T follicular helper cell (primary cell): ENCODE measurements at places on chromosomes 16 and 17.

- DNase-seq, result no peak
Measured at GRCh38 chr16:23410176-23410575, 42.8 kb downstream of the COG7 start.

DNA sequence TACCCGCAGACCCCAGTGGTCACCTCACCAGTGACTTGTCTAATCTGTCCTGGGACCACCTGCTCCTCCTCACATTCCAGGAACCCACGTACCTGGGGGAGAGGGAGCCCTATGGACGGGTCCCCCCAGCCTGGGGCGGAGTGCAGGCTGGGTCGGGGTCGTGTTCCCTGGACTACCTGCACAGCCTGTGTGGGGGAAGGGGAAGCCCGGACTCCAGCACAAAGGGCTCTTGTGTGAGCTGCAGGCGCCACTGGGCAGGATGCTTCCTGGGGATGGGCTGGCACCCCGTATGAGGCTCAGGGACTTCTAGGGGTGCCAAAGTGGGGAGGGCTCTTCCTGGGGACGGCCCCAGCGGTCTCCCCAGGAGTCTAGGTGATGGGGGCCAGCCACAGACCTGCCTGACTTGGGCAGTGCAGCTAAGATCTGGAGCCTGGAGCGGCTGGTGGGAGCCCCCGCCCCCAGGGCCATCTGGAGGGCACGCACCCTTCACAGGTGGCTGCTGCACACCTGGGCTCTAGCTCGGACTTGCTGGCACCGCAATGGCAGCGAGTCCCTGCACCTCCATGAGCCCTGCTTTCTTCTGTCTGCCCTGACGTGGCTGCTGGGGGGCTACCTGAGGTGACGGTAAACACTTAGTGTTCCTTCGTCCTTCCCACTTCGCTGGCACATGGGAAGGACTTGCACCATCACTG, 7.5 kb downstream of the VASN start:
- no peak for DNase-seq

GRCh38 chr17:55702150-55702549, 20.5 kb downstream of the TMEM100 start:
- no peak for DNase-seq

- peak; percentile 3 for DNase-seq
Measured at GRCh38 chr17:66727634-66728570, 107.0 kb upstream of the CACNG5 start.

GRCh38 chr17:49388692-49389513, 25.8 kb downstream of the PHB1 start:
- DNase-seq, result no peak

- no peak for DNase-seq
Measured at GRCh38 chr17:81735264-81736102, 23.4 kb downstream of the SLC25A10 start.

- DNase-seq, result no peak
Measured at GRCh38 chr17:3828151-3828851, 17.7 kb downstream of the NCBP3 start.

GRCh38 chr17:82935966-82936767, 96.3 kb upstream of the ZNF750 start:
- no peak for DNase-seq

DNA sequence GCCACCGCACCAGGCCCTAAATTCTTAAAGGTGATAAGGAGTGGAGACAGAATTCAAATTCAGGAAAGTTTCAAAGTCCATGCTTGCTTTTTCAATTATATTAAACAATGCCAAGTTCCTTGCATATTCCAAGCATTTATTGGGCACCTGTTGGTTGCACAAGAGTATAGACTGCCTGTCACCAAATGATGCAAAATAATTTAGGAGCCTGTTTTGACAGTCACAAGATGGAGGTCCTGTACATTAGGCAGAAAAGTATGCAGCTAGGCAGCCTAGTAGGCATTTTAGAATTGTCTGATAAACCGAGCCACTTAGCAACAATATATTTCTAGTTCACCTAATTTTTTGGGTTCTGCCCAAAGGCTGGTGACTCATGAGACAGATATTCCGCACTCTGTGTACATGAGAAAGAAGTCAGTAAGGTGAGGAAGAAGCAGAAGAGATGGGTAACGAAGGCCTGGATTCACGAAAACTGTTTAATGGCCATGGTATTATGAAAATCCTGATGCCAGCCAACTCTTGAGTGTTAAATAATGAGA, 7.3 kb downstream of the ACACA start:
- no peak for DNase-seq

DNA sequence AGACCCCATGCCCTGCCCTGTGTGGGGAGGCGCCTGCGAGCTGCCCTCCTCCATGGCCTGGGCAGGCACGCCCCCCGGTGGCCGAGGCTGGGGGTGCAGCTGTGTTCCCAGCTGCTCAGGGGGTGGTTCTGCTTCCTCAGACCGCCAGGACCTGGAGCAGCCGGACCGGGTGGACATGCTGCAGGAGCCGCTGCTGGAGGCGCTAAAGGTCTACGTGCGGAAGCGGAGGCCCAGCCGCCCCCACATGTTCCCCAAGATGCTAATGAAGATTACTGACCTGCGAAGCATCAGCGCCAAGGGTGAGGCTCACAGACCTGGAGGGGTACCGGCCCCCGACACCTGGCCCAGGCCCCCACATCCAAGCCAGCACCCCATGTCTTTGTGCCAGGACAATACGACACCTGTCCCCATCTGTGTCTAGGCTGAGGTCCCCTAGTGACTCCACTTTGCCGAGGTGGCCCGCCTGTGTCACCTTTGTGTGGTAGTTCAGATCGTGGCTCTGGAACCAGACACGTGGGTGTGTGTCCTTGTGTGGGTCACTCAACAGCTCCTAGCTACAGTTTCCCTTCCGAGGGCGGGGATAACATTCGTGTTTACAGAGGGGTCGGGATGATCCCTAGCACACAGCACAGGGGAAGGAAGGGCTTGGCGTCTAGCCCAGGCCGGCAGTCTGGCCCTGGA, 9.3 kb downstream of the GJD3 start:
- DNase-seq, result peak; percentile 69

GRCh38 chr17:48970865-48971687, 2.7 kb upstream of the GIP start:
- no peak for DNase-seq

GRCh38 chr17:75124041-75124818, 7.3 kb downstream of the NT5C start:
- no peak for DNase-seq

- no peak for DNase-seq
Measured at GRCh38 chr17:69512946-69513345, 98.4 kb downstream of the MAP2K6 start.

DNA sequence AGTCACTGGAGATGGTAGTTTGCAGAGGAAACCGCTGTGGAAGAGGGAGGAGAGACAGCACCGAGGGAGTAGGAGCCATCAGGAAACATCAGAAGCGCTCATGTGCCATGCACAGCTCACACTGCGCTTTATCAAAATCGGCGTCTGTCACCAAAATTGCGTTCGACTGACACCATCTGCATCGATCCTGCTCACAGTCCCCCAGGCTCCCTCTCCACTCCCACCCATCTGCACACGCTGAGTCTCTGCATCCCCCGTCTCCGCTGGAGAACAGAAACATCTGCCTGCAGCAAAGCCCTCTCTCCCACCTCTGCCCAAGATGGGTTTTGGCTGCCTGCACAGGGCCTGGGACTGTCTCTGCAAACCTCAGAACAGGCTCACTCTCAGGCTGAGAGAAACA, 187.5 kb upstream of the RPL38 start:
- no peak for DNase-seq

- no peak for DNase-seq
Measured at GRCh38 chr16:72187551-72187950, 15.6 kb upstream of the PMFBP1 start.

DNA sequence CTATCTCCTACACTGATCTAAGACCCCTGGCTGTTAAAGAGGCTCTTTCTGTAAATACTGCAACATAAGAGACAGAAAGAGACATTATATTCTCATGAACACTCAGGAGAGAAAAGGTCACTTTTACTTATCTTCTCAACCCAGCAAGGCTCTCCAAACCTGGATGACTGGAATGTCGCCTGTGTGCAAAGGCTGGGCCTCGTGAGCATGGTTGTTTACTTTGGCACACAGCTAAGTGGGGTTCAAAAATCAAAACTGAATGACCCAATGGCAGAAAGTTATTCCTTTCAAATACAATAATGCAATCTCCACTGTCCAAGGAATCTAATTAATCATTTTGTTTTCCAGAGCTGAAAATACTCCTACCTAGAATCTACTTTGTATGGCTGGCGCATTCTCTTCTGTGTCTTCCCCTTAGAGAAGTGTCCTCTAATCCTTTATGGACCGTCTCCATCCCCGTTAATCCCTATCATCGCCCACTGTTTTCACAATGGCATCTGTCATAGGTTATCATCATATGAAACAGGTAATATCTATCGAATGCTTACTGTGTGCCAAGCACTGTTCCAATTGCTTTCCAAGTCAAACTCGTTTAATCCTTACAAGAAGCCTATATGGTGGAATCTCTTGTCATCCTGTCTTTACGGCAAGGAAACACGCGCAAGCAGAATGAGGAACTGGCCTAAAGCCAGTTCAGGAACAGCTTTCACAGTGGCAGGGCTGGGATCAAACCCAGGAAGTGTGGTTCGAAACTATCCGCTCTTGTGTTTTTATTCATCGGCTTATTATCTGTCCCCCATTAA, 1.3 kb downstream of the SLX4 start:
- no peak for DNase-seq

DNA sequence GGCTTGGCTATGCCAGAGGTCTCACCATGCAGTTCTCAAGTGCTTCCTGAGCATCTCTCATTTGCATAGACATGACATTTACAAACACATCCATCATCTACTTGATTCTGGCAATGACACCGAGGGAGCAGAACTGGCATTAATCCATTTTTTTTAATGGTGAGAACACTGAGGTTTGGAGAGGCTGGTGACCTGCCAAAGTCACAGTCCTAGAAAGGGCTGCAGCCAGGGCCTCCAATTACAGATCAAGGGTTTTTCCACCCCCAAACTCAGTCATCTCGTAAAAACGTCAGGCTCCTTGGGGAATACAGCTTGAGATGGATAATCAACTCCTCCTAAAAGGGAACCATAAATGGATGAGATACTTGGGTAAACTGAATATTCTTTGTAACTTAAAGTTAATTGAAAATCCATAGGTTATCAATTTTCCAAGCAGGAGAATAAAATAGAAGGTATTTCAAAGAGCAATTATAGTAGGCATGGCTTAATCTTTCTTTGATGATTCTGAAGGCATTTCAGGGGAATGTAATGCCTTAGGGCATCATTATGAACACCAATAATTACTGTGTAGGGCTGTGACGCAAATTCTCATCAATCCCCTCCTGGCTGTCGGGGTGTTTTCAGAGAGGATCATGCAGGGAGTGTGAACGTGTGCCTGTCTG, 9.4 kb upstream of the MEOX1 start:
- DNase-seq, result no peak

- DNase-seq, result no peak
Measured at GRCh38 chr16:30758988-30759491, 2.8 kb downstream of the CFAP119 start.

- DNase-seq, result no peak
Measured at GRCh38 chr16:65413861-65414260, 292.0 kb upstream of the CDH11 start.

GRCh38 chr17:9018726-9019125, 2.6 kb upstream of the NTN1 start:
- no peak for DNase-seq

GRCh38 chr17:49223517-49224197, 6.9 kb downstream of the PHOSPHO1 start:
- DNase-seq, result peak; percentile 39

- DNase-seq, result no peak
Measured at GRCh38 chr16:11057711-11058345, 113.5 kb downstream of the CLEC16A start.

- no peak for DNase-seq
Measured at GRCh38 chr16:68993456-68993855, 112.0 kb upstream of the HAS3 start.

DNA sequence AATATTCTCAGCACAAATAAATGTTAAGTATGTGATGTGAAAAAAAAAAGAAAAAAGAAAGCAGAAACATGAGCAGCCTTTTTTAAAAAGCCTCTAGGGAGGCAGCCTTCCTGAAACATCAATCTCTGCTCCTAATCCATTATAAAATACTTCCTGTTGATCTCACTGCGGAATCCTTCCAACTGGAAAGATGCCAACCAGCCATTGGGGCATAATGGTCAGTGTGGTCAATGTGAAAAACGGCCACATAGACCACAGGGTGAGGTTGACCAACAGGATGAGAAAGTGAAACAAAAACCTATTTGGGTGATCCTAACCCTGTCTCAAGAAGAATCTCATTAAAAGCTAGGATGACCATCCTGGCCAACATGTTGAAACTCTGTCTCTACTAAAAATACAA, 26.1 kb upstream of the ABCA8 start:
- DNase-seq, result no peak

- DNase-seq, result no peak
Measured at GRCh38 chr17:57444682-57445450, 188.5 kb downstream of the MSI2 start.

- no peak for DNase-seq
Measured at GRCh38 chr17:78971756-78972506, 7.8 kb downstream of the LGALS3BP start.

DNA sequence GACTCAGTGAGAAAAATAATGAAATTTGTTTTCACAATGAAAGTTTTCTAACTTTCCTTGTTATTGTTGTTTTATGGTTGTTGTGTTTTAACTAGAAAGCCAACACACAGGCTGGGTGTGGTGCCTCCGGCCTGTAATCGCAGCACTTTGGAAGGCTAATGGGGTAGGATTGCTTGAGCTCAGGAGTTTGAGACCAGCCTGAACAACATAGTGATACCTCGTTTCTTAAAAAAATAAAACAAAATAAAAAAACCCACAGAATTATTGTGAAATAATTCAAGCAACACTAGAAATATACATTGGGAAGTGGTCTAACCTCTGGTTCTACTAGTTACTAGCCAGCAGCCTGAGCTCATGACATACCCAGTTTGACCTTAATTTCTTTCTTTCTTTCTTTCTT, 630 bp downstream of the MILR1 start:
- DNase-seq, result no peak

DNA sequence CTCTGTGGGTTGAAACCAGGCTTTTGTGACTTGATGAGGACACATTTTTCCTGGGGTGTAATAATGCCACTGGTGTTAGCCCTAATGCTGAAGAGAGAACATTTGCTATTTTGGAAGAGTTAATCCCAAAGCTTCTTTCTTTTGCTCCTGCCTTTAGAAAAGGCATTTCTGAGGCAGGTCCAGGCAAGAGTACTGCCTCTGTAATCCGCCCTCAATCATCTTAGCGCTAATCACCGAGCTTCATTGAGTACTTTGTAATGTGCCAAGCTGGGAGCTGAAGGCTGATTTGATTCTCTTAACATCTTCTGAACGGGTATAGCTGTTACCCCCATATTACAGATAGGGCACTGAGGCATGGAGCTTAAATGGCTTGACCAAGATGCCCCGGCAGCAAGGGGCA, 60.3 kb downstream of the AKAP1 start:
- no peak for DNase-seq

DNA sequence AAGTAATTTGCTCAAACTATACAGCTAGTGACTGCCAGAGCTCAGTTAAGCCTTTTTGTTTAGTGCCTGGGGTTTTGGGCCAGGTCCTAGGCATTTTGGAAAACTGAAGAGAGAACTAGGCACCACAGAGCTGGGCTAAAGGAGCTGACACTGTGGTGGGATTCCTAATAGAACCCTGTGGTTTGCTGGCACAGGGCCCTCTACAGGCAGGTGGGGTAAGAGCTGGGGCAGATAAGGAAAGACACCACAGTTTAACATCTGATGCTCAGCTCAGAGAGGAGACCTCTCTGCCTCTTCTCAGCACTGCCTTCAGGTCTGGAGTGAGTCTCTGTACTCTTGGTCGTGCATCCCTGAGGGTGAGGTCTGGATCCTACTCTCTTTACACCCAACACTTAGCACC, 121.2 kb downstream of the SNX11 start:
- no peak for DNase-seq
